Stimulated activated CD8-positive, alpha-beta memory T cell treated with anti-CD3 and anti-CD28 coated beads, Interleukin-15, amount 100 ng/mL, for 24 hours (primary cell): ENCODE measurements at places on chromosomes 1 and 21.

DNA sequence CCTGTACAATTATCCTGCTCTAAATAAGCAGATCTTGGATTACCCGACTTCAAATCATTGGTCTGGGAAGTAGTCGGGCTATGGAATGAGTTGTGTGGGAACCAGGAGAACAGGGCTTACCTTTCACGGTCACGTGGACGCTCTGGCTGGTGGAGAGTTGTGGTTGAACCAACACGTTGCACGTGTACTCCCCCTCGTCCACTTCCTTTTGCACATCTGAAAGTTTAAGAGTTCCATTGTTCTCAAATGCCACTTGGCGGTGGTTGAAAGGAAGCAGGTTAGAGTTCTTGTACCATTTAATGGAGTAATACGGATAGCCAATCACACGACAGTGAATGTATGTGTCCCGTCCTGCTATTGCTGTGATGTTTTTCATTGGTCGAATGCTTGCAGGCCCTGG, 470.7 kb downstream of the PCP4 start:
- DNase-seq: no peak

- no peak for DNase-seq
Observed at GRCh38 chr21:15874615-15875014, 144.8 kb downstream of the USP25 start.

- no peak for DNase-seq
Observed at GRCh38 chr21:31456201-31456600, 112.1 kb upstream of the TIAM1 start.

GRCh38 chr1:94543001-94543400, 1.4 kb upstream of the F3 start:
- no peak for DNase-seq

GRCh38 chr1:28803051-28803450, 8.9 kb upstream of the OPRD1 start:
- no peak for DNase-seq

DNA sequence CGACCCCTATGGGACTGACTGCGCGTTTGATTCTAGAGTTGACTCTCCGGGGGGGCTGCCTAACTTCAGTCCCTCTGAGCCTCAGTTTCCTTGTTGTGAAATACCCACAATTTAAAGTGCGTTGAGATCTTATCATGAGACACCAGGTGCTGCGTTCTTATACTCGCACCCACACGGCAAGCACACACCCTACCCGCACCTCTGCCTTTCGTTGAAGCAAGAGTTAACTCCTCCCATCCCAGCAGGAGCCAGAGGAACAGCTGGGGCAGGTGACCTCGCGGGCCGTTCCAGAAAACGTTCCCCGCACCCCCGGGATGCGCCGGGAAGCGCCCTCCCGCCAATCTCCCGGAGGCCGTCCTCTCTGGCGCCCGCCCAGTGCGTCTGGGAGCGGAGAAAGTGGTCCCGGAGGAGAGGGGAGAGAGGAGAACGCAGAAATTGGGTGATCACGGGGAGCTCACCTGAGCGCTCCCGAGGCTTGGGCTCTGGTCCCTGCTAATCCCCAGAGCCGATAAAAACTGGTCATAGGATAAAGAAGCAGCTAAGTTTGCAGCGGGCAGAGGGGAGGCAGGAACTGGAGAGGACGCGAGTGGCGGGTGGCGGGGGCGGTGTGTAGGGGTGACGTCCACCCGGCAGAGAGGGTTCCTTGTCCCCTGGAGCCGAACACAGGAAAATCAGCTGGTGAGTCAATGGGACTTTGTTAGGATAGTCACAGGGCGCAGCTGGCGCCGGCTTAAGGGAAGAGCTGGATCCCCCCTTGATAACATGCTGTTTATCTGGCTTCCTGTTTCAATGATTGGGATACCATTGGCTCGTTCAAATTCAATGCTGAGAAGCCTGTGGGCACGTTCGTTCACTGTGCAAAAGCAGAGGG, 869 bp downstream of the NAV1 start:
- DNase-seq: no peak

GRCh38 chr1:8033322-8033721, 7.2 kb upstream of the ERRFI1 start:
- DNase-seq: no peak

DNA sequence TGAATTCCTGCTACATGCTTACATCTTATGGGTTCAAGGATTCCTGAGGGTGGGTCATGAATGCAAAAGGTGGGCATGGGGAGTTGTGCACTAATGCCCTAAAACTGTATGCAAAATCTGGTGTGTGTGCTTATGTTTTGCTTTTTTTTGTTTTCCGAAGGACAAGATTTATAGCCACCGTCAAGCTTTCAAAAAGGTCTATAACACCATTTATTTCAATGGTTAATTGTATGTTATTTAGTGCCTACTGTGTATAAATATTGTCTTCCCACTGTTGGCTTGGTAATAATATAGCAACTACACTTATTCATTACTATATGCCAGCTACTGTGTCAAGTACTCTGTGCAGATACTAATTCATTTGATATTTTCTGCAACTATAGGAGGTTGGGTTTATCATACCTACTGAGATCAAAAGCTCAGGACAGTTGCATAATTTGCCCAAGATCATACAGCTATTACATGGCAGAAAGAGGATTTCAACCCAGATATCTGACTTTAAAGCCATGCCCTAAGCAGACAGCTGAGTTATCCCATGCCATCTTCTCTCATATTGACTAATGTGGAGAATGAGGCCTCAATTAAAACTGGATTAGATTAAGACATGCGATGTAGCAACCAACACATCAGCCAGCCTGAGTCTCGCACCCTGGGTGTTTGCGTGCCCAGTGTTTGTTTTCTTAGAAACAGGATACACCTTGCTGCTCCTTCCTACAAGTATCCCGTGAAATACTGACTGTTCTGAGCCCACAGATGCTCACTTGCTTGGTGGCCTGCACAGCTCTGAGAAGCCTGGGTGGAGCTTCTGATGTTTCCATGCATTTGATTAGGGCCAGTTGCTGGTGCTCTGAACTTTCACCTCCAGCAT, 34.6 kb downstream of the GADD45A start:
- DNase-seq: no peak

DNA sequence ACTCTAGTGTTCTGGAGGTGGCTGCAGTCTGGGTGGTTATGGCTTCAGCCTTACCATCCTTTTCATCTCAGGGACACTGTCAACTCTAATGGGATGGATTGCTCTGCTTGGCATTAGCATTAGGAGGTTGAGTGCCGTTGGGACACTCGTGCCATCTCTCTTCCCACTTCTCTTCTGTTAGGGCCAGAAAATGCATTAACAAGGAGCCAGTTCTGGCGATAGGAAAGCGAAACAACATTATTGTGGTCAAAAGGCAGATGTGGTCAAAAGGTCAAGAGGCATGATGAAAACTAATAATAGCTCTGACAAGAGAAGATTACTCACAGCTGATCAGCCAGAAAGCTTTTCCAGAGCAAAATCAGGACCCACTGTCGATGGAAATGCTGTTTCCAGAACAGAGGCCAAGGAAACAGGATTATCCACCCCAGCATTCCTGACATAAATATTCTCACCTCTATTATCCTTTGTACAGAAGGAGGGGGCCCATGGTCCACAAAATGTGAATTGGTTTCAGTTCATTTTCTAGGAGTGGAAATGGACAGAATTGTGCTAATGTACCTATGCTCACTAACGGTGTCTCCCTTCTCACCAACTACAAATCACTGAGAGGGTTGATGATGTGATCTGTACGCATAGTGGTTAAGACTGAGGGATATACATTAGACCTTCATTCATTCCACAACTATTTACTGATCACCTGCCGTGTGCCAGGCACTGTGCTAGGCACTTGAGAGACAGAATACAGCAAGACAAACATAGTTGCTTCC, 72.0 kb downstream of the ST6GALNAC5 start:
- DNase-seq: no peak

- DNase-seq: no peak
Observed at GRCh38 chr1:8259498-8260290, 58.2 kb upstream of the SLC45A1 start.

DNA sequence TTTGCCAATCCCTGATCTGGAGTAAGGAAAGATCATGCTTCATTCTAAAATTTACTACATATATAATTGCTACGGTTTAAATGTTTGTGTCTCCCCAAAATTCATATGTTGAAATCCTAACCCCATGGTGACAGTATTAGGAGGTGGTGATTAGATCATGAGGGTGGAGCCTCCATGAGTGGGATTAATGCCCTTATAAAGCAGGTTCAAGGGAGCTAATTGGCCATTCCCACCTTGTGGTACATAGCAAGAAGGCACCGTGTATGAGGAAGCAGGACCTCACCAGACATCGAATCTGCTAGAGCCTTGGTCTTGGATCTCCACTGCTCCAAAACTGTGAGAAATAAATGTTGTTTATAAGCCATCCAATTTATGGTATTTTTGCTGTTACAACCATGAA, 55.5 kb downstream of the GADD45A start:
- DNase-seq: no peak

GRCh38 chr1:15712168-15712567, 23.9 kb upstream of the SLC25A34 start:
- DNase-seq: no peak

- no peak for DNase-seq
Observed at GRCh38 chr21:29365661-29366265, 67.0 kb downstream of the BACH1 start.

DNA sequence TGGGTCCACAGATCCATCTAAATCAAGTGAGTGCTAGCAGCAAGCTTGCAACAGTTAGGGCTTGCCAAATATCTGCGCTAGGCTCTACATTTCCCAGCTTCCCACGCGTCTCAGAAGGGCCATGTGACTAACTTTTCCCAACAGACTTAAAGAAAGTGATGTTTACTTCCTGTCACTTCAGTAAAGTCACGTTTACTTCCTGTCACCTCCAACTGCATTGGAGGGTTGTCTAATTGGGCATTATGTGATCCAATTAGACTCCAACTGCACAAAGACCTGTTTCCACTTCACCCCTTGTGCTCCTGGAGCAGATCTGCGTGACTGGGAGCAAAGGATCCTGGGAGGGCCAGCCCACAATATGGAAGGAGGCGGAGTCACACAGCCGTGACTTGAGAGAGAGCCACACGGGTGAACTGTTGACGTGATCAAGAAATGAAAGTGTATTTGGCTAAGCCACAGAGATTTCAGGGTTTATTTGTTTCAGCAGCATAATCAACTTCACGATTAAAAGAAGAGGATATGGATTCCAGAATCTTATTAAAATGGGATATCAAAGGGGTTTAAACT, 77.7 kb downstream of the CYYR1 start:
- no peak for DNase-seq

DNA sequence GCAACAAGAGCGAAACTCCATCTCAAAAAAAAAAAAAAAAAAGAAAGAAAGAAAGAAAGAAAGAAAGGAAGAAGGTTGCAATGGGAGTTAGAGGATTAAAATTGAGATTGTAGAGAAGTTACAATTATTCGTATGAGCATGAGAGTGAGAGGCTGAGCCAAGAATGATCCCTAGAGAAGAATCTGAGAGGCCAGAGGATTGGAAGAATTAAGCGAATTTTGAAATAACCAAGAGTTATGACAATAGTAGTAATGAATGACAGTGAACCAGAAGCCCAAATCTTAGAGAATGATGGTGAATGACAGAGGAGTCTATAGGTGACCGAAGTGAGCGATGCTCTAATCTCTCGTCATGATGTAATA, 369 bp upstream of the ZYG11B start:
- no peak for DNase-seq

DNA sequence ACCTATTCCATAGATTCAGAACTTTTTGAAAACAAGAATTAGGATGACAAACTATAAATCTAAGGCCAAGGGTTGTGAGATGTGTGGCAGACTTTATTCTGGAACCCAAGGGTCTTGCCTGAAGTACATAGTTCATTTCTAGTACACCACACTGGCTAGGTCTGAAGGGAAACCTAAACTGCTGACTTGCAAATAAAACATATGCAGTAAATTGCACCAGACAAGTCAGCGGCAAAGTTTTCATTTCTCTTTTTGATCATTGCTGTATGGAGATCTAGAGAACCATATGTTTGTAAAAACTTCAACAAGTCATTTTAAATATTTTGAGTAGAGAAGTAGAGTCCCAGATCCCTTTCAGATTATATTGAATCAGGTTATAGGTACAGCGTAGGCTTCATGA, 43.9 kb downstream of the TNFSF4 start:
- no peak for DNase-seq

DNA sequence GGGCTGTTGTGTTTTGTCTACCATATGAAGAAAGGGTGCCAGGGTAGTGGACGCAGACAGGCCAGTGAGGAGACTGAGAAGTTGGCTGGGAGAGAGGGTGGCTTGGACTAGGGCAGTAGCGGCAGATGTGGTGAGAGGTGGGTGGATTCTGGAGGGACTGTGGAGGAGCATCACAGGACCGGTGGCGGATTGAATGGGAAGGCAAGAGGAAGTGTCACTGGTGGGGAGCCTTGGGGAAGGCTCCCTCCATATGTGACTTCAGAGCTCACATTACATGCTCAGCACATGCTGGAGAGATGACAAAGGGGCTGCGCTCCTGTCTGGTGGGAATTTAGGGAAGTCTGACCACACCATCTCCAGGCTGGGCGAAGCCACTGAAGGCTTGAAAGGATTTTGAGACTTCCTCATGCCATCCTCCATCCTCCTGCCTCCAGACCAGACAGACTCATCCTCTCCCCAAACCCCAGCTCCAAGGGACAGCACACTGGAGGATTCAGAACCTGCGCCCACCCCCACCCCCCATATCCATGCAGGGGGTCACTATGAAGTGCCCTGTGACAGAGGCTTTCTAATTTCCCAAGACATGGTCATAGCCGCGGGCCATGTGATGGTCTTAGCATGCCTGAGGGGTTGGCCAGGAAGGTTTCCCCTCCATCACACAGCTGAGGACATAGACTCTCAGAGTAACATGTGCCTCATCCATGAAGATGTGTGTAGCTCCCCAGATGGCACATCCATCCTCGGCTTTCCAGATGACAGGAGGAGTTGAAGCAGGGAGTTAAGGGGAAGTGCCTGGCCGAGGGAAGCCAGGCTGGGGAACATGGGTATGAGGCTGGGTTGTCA, 138.8 kb upstream of the WNT4 start:
- DNase-seq: no peak

GRCh38 chr1:32242341-32242851, 4.6 kb upstream of the FAM167B start:
- DNase-seq: no peak

DNA sequence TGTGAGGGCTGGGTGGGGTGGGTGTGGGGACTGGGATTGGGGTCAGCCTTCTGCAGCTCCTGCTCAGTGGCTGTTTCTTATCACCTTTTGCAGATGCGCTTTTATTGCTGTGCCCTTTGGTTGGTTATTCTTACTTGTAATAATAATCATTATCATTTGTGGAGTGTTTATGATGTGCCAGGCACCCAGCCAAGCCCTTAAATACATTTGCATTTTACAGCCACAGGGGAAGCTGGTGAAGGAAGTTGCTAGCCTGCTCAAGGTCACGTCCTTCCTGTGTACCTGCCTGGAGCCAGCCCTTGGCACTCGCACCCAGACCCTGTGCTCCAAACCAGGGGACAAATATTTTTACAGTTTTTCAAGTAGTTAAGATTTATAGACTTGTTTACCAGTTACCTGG, 144.0 kb downstream of the PGBD5 start:
- DNase-seq: no peak

GRCh38 chr21:41766883-41767605, at the start of gene RIPK4:
Gene RIPK4, minus strand, starts transcription at chr21:41767052. Its CDS starts 11 bp downstream, at chr21:41767041.
- peak; percentile 23 for DNase-seq

GRCh38 chr1:90732136-90732535, 15.0 kb upstream of the BARHL2 start:
- DNase-seq: no peak
